ENCODE measurements at places on chromosomes 11 and 22.

- DNase-seq, result no peak
Observed at GRCh38 chr22:29973269-29973668, 90.3 kb downstream of the MTMR3 start.

DNA sequence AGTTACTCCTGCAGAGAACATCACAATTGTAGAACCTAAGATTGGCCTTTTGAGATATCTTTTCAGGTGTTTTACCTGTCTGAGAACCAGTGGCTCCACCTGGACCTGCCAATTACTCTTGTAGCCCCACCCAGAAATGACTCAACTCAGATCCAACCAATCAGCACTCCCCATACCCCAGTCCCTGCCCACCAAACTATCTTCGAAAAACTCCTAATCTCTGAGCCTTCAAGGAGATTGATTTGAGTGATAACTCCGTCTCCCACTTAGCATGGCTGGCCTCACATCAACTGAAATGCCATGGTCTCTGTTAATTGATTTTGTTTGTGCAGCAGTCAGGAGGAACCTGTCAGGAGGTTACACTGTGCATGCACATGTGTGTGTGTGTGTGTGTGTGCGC is 103.6 kb downstream of the MTNR1B start:
- no peak for DNase-seq

DNA sequence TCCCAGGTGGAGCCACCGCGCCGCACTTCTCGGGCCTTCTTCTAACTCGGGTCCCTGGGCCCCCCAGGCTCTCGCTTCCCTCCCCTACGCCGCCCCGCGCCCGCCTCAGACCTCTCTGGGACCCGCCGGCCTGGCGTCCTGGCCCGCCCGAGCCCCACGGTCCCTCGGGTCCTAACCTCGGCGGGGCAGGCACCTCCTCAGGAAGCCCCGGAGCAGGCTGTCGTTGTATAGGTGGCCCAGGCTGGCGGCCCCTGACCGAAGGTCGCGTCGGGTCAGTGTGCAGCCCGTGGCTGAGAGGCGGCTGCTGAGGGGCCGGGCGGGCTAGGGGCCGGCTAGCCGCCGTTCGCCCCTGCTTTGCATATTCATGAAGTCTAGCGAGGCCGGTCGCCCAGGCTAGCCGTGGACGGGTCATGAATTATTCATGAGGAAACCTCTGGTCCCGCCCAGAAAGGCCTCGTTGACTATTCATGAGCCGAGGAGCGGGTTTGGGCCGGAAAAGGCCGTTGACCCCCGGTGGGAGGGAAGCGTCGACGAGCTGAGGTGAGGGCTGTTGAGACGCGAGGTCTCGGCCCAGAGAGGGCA is at the start of gene HORMAD2:
TSS of gene HORMAD2 (plus strand) at position 513 of the 582 bp plus-strand sequence. CDS start 13,489 bp downstream, outside the sequence.
- DNase-seq, result no peak

- no peak for DNase-seq
Observed at GRCh38 chr11:29163231-29163630, 853.6 kb downstream of the KCNA4 start.

DNA sequence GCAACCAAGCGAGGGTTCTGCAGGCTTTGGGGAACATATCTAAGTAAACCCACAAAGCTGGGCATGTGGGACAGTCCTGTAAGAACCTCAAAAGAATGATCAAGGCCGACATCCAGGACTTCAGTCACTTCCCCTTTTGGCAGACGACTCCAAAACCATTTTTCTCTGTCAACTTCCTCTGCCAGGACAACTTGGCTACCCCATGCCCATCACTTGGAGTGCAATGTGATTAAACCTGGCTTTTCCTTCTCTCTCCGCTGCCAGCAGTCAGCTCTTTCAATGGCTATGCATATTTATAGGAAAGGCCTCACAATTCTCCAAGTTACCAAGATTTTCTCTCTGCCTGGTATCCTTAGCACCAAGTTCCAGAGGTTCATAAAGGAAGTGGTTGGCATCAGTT is 78.9 kb downstream of the C11orf58 start:
- no peak for DNase-seq

DNA sequence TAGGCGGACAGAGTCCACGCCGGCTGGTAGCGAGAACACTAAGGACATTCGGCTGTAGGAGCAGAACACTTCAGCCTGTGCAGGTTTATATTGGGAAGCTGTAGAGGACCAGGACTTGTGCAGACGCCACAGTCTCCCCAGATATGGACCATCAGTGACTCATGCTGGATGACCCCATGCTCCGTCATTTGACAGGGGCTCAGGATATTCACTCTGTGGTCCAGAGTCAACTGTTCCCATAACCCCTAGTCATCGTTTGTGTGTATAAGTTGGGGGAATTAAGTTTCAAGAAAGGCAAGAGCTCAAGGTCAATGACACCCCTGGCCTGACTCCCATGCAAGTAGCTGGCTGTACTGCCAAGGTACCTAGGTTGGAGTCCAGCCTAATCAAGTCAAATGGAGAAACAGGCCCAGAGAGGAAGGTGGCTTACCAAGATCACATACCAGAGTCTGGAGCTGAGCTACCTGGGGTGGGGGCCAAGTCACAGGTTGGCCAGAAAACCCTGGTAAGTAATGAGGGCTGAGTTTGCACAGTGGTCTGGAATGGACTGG is 17.2 kb downstream of the P2RY2 start:
- no peak for DNase-seq

DNA sequence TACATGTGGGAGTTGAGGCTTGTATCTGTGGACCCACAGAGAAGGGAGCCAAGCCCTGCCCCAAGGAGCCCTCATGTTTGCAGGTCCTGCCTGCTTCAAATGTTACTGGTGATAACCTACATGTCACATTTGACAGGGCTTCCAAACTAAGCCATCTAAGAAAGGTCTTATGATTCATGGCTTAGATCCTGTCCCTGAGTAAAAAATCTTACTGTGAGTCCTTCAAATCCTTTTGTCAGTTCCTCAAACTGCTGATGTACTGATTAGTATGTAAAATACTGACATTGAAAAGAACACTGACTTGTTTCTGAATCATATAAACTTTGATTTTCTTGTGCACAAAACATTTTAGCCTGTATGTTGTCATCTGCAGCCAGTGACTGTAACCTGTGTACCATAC is 1.0 kb upstream of the PANX1 start:
- DNase-seq, result no peak

DNA sequence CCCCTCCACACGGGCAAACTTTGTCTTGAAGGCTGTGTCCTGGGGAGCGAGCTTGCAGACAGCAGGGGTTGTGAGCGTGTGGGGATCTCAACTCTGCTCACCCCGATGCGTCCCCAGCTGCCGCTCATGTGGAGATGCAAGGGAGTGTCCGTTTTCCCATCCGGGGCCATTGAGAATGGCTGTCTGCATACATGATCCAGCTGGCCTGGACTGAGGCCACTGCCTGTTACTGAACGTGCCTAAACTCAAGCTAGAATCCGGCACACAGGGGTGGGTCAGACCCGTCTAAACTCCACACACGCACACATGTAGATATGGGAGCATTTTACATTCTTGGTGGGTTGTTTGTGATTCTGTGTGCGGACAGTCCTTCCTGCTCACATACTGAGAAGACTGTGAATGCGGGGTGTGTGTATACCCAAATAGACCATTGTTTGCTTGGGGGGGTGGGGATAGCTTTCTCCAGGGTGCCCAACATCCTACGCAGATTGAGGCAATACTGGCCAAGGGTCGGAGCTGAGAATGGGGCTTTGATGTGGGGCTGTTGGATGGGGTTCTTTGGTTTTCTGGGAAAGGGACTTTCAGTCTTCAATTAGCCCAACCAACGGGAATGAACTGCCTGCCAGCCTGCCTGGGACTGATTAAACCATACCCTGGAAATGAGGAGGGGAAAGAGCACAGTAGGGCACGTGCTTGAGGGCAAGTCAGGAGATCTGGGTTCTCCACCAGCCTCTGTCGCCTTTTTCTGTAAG is 60.4 kb downstream of the ST3GAL4 start:
- DNase-seq, result no peak

DNA sequence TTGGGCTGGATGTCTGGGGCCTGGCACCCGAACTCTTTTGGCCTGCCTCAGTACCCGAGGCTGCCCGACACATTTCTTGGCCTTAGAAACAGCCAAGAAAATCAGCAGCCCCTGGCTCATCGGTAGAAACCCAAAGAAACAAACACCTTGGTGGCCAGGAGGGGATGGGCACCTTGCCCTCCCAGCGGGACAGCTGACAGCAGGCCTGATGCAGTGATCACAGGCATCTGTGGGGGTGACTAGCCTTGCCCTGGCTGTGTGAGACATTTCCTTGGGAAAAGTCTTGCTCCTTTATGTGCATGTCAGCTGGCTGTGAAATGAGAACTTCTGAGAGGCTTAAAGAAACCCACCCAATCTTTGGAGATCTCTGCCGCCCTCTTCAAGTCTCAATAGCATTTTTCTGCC is 60.9 kb downstream of the SMIM38 start:
- DNase-seq, result no peak

DNA sequence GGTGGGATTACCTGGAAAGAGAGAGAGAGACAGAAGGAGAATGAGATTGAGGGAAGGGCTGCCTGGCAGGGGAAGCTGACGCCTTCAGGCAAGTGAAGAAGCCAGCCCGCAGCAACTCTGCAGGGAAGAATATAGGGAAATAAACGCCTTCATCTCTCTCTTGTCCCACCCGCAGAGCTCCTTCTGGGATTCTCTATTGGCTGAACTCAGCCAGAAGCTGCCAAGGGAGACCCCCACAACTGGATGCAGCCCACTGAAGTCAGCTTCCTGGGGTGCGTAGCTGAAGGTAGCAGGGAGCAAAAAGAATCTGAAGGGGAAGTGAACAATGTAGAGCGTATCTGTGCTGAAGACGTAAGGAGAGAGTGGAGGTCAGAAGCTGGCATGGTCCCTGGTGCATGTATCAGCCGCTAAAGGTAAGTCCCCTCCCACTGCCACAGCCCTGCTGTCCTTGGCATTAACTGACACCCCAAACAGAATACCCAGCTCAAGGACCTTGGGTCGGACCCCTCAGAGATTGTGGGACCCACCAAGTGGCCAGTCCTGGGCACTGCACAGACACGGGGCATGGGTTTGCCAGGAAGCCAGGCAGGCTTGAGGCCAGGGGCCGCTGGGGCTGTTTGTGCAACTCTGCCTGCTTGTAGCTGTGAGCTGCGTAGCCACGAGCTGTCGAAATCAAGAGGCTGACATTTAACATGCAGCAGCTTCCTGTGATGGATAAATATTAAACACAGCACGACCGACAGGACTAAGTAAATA is 469.9 kb downstream of the MN1 start:
- DNase-seq, result no peak

GRCh38 chr22:17091851-17092250 is 7.1 kb downstream of the IL17RA start:
- DNase-seq, result no peak

- no peak for DNase-seq
Observed at GRCh38 chr22:27959335-27960090, 40.5 kb upstream of the PITPNB start.

DNA sequence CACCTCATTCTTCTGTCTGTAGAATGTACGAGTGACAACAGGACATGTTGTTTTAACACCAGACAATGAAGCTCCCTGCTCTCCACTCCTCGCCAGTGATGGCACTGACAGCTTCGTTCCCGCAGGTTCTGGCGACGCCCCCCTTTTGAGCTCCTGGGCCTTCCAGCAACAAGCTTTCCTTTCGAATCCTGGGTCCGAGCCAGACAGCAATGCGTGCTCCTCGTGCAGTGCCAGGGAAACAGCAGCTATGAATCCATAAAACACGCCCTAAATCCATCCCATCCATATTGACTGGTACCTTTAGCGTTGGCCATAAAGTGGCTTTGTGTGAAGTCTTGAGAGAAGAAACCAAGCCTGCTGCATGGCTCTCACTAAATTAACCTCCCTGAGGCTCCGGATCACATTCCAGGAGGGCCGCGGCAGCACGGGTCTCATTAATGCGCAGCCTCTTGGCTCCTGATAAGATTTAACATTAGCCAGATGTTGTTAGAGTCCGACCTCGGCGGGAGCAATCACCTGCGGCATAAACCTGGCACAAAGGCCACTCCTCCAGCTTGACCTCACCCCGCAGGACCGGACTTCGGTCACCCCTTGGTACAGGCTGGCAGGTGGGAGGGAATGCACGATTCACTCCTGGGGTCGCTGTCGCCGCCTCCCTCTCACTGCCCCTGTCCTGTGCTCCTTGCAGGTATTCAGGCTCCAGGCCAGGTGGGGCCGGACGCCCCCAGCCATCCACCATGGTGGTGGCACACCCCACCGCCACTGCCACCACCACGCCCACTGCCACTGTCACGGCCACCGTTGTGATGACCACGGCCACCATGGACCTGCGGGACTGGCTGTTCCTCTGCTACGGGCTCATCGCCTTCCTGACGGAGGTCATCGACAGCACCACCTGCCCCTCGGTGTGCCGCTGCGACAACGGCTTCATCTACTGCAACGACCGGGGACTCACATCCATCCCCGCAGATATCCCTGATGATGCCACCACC is 50.1 kb downstream of the MACROD1 start:
- no peak for DNase-seq

DNA sequence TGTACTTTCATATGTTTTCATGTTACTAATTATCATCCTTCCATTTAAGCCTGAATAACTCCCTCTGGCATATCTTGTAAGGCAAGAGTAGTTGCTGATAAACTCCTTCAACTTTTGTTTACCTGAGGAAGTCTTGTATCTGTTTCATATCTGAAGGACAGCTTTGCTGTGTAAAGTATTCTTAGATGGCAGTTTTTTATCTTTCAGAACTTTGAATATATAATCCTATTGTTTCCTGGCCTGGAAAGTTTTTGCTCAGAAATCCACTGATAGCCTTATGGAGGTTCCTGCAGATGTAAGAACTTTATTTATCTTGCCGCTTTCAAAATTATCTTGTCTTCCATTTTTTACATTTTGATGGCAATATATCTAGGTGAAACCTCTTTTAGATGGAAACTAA is 69.1 kb downstream of the KCNQ1OT1 start:
- DNase-seq, result no peak

DNA sequence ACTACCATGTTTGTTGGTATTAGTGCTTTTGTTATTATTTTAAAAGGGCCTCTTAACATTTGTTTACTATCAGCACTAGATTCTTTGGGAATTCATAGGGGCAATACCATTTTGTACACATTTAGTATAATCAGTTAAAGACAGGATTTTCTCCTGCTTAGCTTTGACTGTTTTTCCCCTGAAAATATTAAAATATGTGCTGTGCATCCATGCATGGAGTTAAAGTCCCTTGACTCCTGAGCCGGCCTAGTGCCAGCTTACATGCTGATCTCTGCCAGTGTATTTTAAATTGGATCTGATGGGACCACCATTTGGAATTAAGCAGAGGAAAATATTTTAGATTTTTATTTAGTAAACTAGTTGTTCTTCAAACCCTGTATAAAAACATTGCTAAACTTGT is 161.4 kb downstream of the METTL15 start:
- DNase-seq, result no peak
